Upper lobe of right lung (tissue), 1 donor: ENCODE measurements at places on chromosomes 16 and 17. TPM values are rescaled to one million over a fixed set of nuclear protein-coding genes. Genes with fewer than 3 reads are reported as not detected.

- H3K27ac ChIP-seq: peak overlapping the region; percentile 49
- peak overlapping the region; percentile 3 for H3K4me3 ChIP-seq
- H3K27me3 ChIP-seq: peaks cover 20% of the 10 kb centered on the region
- no peak for DNase-seq
- H3K36me3 ChIP-seq: no peaks in the 10 kb centered on the region
Measured at GRCh38 chr16:86300746-86301481, 209.4 kb upstream of the FOXF1 start.

The KRTAP1-1 gene
- not detected for total RNA-seq

The C1QTNF8 gene
- total RNA-seq: not detected

DNA sequence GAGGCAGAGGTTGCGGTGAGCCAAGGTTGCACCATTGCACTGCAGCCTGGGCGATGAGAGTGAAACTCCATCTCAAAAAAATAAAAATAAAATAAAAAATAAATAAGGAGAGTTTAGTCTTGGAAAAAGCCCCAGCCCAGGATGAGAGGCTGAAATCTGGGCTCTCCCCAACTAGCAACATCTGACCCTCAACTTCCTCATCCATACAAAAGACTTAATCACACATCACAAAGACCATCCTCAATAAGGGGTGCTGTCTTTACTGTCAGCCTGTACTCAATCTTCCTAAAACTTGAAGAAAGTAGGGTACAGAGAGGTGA, 11.4 kb upstream of the SLC4A1 start:
- H3K36me3 ChIP-seq: no peaks in the 10 kb centered on the region
- DNase-seq: no peak
- no peak overlapping the region for H3K4me3 ChIP-seq
- H3K27me3 ChIP-seq: no peaks in the 10 kb centered on the region

DNA sequence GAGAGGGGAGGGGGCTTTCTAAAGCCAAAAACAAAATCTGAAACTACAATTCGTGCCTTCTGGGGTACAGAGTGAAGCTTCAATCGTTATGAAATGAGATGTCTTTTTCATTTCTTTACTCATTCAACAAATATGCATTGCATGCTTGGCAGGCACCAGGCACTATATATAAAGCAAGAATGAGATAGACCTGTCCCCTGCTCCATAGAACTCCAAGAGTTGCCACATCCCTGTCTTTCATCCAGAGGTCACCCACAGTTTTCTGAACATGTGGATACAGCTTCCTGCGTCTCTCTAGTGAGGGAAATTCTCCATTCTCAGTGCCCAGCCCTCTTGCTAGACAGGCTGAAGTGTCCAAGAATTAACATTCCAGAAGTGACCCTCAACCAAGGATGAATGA, 343.2 kb upstream of the MAF start:
- H3K27me3 ChIP-seq: no peaks in the 10 kb centered on the region
- no peaks in the 10 kb centered on the region for H3K4me1 ChIP-seq
- H3K36me3 ChIP-seq: no peaks in the 10 kb centered on the region
- H3K4me3 ChIP-seq: no peak overlapping the region
- no peak for DNase-seq

DNA sequence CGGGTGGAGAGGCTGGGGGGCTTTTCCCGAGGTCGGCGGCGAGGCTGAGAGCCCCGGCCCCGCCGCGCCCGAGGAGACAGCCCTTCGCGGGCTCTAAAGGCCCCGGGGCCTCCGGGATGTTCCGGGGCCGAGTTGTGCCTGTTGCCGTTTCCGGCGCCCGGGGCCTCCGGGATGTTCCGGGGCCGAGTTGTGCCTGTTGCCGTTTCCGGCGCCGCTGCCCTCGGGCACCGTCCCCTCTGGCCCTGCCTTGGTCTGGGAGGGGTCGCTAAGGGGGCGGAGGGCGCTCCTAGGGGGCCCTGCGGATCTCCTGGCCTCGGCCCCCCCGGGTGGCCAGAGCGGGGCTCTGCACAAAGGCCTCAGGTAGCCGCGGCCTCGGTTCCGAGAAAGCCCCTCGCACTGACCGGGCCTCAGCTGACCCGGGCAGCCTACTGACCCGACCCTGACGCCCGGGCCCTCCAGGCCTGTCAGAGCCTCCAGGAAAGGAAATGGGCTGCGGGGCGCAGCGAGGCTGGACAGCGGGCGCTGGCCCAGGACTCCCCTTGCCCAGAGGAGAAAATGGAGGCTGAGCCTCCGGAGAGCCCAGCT, 24.2 kb downstream of the ACTG1 start:
- no peak for DNase-seq
- H3K27ac ChIP-seq: peak overlapping the region; percentile 95
- no peaks in the 10 kb centered on the region for H3K36me3 ChIP-seq
- H3K27me3 ChIP-seq: no peaks in the 10 kb centered on the region
- H3K4me3 ChIP-seq: peak overlapping the region; percentile 72

The ZSCAN10 gene
- not detected for total RNA-seq

The WSCD1 gene
- 7.7 TPM for total RNA-seq

DNA sequence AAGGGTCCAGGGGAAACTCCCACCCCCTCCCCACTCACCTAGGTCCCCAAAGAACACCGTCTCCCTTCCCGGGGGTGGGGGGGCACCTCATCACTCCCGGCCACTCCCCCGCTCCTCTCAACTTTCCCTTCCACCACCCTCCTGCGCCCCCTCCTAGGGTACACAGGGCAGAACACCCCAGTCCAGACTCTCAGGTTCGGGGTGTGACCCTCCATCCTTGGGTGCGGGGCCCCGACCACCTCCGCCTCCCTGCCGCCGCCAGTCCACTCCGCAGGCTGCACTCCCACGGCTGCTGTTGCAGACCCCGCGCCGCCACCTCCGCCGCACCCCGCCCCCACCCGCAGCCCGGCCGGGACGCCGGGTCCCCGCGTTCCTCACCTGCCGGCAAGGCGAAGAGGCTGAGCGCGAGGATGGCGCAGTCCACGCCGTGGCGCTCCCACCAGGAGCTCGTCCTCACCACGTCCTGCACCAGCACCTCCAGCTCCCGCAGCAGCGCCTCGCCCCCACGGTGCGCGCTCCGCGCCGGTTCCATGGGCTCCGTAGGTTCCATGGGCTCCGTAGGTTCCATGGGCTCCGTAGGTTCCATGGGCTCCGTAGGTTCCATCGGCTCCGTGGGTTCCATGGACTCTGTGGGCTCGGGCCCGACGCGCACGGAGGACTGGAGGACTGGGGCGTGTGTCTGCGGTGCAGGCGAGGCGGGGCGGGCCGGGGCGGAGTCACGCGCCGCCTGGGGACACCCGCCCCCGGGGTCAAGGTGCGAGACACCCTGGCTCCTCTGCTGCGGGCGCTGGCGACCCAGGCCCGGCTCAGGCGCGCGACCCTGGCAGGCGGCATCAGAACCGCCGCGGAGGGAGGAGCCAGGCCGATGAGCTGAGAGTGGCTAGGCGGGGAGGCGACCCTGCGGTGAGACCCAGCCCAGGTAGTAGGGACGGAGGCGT, at the start of gene FADS6:
Gene FADS6 (minus strand): TSS at position 660 of the 938 bp plus-strand sequence. CDS start 38 bp downstream, at position 622.
- no peak within 1 kb of the TSS for H3K27ac ChIP-seq
- no peak for DNase-seq
- no peak within 1 kb of the TSS for H3K4me3 ChIP-seq
- no peaks in the 10 kb centered on the region for H3K4me1 ChIP-seq
- H3K27me3 ChIP-seq: peaks cover 68% of the 10 kb centered on the region
- no peaks in the 10 kb centered on the region for H3K36me3 ChIP-seq

The CDRT15 gene
- total RNA-seq: not detected

GRCh38 chr16:87689956-87690465, 75.8 kb downstream of the KLHDC4 start:
- no peaks in the 10 kb centered on the region for H3K4me1 ChIP-seq
- no peak for DNase-seq
- H3K27ac ChIP-seq: no peak overlapping the region
- no peaks in the 10 kb centered on the region for H3K36me3 ChIP-seq

DNA sequence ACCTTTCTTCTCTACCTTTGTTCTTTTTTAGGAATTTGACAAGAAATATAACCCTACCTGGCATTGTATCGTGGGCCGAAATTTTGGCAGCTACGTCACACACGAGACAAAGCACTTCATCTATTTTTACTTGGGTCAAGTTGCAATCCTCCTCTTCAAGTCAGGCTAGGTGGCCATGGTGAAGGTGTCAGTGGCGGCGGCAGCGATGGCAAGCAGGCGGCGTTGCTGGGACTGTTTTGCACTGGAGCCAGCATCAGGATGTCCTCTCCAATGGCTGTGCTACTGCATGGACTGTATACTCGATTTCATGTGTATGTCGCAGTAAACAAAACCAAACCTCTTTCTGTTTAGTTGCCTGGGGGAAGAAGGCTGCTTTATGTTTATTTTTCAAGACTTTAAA, 5.9 kb downstream of the DYNLL2 start:
- H3K27me3 ChIP-seq: no peaks in the 10 kb centered on the region
- no peak for DNase-seq
- peaks cover 24% of the 10 kb centered on the region for H3K4me1 ChIP-seq
- H3K36me3 ChIP-seq: peaks cover 84% of the 10 kb centered on the region
- H3K27ac ChIP-seq: no peak overlapping the region

DNA sequence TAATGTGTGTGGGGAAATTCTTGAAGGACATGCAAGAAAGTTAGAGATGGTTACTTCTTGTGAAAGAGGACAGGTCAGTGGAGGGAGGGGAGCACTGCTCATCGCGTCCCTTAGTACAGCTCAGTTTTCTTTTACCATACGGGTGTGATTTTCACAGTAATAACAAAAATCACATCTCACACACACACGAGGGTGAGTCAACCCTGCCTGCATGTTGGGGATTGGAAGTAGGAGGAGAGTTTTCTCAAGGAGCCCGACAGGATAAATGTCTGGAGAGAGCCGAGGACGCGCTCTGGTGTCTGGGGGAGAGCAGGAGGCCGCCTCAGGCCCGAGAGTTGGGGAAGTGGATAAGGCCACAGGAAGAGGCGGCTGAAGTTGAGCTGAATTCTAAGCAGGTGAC, 16.4 kb downstream of the PLCD3 start:
- DNase-seq: no peak
- H3K4me1 ChIP-seq: no peaks in the 10 kb centered on the region
- no peaks in the 10 kb centered on the region for H3K27me3 ChIP-seq
- H3K27ac ChIP-seq: no peak overlapping the region

DNA sequence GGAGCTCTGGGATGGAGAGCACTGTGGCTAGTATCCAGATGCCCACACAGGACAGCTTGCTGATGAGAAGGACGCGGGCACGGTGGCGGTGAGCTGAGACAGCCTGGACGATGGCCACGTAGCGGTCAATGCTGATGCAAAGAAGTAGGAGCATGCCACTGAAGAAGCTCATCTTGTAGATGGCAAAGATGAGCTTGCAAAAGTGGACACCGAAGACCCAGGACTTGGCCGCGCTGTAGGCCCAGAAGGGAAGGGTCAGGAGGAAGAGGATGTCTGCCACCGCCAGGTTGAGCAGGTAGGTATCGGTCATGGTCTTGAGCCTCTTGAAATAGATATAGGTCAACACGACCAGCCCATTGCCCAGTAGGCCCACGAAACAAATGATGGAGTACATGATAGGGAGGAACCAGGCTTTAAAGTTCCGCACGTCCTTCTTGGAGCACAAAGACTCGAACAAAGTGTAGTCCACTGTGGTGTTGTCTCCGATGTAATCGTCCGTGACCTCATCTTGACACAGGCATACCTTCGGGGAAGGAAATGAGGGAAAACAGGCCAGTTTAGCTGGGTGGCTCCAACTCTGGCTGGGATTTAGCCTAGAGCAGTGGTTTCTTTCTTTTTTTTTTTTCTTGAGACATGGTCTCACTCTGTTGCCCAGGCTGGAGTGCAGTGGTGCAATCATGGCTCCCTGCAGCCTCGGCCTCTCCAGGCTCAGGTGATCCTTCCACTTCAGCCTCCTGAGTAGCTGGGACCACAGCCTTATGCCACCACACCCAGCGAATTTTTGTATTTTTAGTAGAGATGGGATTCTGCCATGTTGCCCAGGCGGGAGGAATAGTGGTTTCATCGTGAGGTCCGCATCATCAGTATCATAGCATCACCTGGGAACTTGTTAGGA, 9.7 kb downstream of the CCR7 start:
- no peak overlapping the region for H3K4me3 ChIP-seq
- no peak overlapping the region for H3K27ac ChIP-seq
- H3K27me3 ChIP-seq: no peaks in the 10 kb centered on the region
- peaks cover 67% of the 10 kb centered on the region for H3K4me1 ChIP-seq
- no peaks in the 10 kb centered on the region for H3K36me3 ChIP-seq

The OR1F1 gene
- not detected for total RNA-seq

- no peaks in the 10 kb centered on the region for H3K27me3 ChIP-seq
- no peaks in the 10 kb centered on the region for H3K36me3 ChIP-seq
- H3K27ac ChIP-seq: no peak overlapping the region
- H3K4me1 ChIP-seq: no peaks in the 10 kb centered on the region
Measured at GRCh38 chr17:71022758-71023157, 853.4 kb downstream of the KCNJ2 start.

DNA sequence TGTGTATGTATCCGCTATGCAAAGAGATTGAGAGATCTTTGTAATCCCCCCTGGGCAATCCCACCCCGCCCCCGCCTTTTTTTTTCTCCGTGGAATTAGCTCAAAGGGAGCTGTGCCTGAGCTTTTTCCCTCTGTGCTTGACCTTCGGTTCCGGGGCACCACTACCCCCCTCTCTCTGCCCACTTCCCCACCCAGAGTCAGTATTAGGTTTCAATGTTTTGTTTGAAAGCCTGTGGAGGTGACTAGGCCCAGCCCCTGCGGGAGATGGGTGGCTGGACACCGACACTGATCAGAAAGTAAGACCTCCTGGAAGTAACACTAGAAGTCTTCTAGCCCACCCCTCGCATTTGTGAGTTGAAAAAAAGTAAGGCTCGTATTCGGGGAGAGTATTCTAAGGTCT, 7.0 kb downstream of the CBLN1 start:
- no peak overlapping the region for H3K4me3 ChIP-seq
- H3K27me3 ChIP-seq: peaks cover 69% of the 10 kb centered on the region
- H3K27ac ChIP-seq: no peak overlapping the region
- no peaks in the 10 kb centered on the region for H3K4me1 ChIP-seq
- no peak for DNase-seq

GRCh38 chr17:83103200-83103942, 24.0 kb downstream of the METRNL start:
- no peak overlapping the region for H3K27ac ChIP-seq
- H3K36me3 ChIP-seq: no peaks in the 10 kb centered on the region
- H3K27me3 ChIP-seq: no peaks in the 10 kb centered on the region

DNA sequence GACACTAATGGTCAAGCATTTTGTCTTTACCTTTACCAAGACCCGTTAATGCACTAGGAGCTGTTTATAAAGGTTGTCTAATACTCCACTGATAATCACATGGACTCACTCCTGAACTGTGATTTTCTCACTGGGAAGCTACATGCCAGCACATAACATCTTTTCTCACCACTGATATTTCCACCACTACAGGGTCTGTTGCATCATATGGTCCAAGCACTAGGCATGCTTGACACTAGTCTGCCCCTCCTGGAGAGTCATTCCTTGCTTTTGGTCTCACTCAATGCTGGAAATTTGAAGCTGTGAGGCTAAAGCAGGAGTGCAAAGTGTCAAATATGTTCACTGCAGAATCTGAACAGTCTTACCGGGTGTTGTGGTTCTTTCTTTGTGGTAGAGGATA, 1576.8 kb downstream of the CDH8 start:
- H3K36me3 ChIP-seq: no peaks in the 10 kb centered on the region
- no peaks in the 10 kb centered on the region for H3K4me1 ChIP-seq
- DNase-seq: no peak
- H3K4me3 ChIP-seq: no peak overlapping the region
- H3K27ac ChIP-seq: no peak overlapping the region

GRCh38 chr17:57895382-57896060, 45.7 kb upstream of the MRPS23 start:
- peaks cover 69% of the 10 kb centered on the region for H3K4me1 ChIP-seq
- peak overlapping the region; percentile 2 for H3K27ac ChIP-seq
- DNase-seq: peak; percentile 60
- H3K4me3 ChIP-seq: no peak overlapping the region
- H3K27me3 ChIP-seq: no peaks in the 10 kb centered on the region
- H3K36me3 ChIP-seq: no peaks in the 10 kb centered on the region

The SLC47A2 gene
- not detected for total RNA-seq

GRCh38 chr17:68892193-68892592, 63.0 kb downstream of the ABCA8 start:
- no peak overlapping the region for H3K27ac ChIP-seq
- H3K36me3 ChIP-seq: no peaks in the 10 kb centered on the region
- H3K4me1 ChIP-seq: no peaks in the 10 kb centered on the region
- no peak overlapping the region for H3K4me3 ChIP-seq
- H3K27me3 ChIP-seq: no peaks in the 10 kb centered on the region

The C16orf54 gene
- 7.3 TPM for total RNA-seq
